ENCODE measurements at places on chromosomes 11 and 22.
A peak's percentile ranks its signal among the peaks of the same experiment; 100 is the strongest.

DNA sequence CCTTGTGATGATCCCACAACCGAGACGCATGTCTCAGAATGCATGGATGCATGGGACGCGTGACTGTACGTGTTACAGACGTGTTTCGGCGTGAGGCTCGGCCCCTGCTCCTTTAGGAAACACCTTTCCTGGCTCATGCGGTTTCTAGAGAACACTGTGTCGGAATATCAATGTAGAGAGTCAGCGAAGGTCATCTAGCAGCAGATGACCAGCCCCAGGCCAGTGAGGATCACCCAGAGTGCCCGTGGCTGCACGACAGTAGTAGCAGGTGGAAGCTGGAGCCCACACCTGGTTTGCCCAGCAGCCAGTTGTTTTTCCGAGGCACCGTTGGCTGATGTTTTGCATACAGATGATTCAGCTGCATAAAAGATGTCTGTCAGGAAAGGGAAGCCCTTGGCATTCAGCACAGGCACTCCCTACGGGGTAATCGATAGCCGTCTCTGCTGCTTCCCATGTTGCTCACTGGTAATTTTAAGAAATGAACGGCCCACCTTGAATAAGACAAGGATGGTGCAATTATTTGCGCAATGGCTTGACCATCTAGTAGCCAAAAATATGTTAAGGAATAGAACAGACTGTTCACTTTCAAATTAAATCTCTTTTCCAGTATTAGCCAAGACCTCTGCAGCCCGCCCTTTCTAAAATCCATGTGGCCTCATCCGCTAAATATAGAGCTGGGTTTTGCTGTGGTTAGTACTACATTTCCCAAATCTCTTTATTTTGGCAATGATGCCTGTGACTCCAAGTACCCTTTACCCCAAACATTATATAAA, 1.1 kb upstream of the CLTCL1 start:
- H3K4me1 ChIP-seq, result peaks cover 12% of the 10 kb centered on the region
- DNase-seq, result no peak
- H3K4me3 ChIP-seq, result peak overlapping the region; percentile 55

DNA sequence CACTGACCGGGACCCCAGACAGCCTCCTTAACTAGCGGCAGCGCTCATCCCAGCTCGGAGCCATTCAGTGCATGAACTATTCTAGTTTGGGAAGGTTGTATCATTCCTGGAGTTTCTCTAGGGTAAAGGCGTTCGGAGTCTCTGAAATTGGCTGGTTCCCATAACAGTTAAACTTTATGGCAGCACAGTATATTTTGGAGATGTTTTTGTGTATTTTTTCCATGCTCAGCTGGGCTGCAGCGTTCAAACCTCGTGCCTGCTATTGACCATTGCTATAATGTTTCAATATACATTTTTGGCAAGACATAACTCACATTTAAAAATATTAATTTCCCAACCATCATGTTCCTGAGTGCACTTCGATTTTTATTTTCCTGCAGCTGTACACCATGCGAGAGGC, 169.7 kb downstream of the ST3GAL4 start:
- no peaks in the 10 kb centered on the region for H3K27me3 ChIP-seq
- DNase-seq, result no peak
- no peak overlapping the region for H3K4me3 ChIP-seq
- no peaks in the 10 kb centered on the region for H3K4me1 ChIP-seq

DNA sequence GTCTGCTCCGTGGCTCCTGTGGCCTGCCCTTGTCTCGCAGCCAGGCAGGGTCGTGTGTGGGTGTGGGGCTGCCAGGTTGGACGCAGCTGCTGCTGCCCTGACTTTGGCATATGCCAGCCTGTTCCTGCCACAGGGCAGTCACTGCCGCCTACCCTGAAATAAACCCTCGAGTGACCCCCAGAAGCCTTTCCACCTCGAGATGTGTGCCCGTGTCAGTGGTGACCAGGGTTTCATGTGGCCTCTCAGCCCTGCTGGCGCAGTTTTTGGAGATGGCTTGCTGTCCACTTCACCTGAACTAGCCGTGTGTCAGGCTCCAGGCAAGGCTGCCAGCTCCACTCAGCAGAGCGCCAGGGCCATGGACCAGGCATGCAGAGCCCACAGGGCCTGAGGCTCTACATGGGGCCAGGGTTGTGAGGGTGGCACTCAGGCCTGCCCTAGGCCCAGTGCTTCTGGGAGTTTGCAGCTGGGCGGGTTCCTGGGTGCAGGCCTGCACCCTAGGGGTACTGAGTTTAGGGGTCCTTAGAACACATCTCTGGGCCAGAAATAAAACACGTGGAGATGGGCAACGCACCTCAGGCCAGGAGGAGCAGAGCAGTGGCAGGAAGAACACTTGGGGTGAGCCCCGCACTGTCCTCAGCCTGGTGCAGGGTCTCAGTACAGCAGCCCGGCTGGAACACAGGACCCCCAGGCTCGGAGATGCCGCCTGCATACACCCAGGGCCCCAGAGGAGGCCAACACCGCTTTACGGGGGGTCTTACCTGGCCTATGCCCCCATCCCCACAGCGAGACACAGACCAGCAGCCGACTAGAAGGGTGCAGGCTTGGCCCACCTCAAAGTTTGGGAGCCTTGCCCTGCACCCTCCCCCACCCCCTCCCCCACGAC, 8.8 kb upstream of the PANX2 start:
- H3K36me3 ChIP-seq, result no peaks in the 10 kb centered on the region
- no peaks in the 10 kb centered on the region for H3K4me1 ChIP-seq
- DNase-seq, result no peak

- H3K4me3 ChIP-seq, result no peak overlapping the region
- no peak for DNase-seq
- no peaks in the 10 kb centered on the region for H3K36me3 ChIP-seq
- no peak overlapping the region for H3K27ac ChIP-seq
- H3K4me1 ChIP-seq, result no peaks in the 10 kb centered on the region
These were observed 841 bp upstream of the TMPRSS13 start for GRCh38 chr11:117929916-117930570.

DNA sequence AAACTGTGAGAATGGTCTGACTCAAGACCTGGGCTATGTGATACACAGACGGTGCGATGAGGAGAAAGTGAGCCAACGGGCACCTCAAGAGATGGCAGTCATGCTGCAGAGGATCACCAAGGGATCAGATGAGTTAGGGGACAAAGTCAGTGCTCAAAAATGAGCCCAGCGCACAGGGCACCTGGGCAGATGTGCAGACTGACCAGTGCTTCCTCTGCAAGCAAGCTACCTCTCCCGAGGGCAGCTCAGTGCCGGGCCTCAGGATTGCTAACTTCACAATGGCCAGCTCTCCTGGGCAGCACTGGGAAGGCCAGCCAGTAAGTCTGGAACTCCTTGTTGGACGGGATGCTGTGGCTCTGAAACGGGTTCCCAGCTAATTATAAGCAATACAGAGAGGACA, 15.3 kb downstream of the HDHD5 start:
- peaks cover 22% of the 10 kb centered on the region for H3K36me3 ChIP-seq
- H3K27me3 ChIP-seq, result no peaks in the 10 kb centered on the region
- no peak overlapping the region for H3K4me3 ChIP-seq
- no peak overlapping the region for H3K27ac ChIP-seq

DNA sequence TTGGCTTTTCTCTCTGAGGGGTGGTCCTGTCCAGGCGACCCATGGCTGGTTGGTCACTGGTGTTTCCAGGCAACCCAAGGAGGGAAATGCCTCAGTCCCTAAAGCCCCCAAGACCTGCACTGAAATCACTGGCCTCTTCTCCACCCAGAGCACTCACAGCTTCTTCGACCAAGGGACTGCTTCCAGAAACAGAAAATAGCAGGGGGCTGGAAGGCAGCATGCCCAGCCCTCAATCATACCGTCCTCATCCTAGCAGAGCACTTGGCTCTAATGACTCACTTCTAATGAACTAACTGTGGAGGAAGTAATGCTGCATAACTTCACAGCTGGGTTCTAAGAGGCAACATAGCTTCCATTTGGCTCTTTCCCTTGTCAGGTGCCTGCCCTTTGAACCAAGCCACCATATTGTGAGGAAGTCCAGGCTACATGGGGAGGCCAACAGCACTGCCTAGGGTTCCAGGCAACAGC, 27.6 kb downstream of the DKK3 start:
- DNase-seq, result no peak
- H3K27me3 ChIP-seq, result no peaks in the 10 kb centered on the region
- no peak overlapping the region for H3K27ac ChIP-seq
- no peak overlapping the region for H3K4me3 ChIP-seq

DNA sequence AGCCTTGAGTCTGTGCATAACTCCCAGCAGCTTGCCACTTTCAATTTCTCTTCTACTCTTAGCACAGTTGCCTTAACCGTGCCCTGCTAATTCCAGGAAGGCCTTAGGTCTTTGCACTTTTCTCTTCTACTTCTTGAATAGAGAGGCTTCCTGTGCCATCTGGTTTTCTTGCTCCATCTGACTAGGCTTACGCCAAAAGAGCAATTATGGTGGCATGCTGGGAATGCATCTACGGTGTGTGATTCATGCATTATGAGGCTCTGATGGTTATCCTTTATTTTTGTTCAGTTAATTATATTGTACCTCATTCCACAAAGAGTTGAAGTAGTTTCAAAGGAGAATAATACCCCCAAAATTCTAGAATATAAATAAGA, 29.4 kb downstream of the SIK2 start:
- no peak overlapping the region for H3K4me3 ChIP-seq
- H3K36me3 ChIP-seq, result no peaks in the 10 kb centered on the region
- H3K27ac ChIP-seq, result no peak overlapping the region

DNA sequence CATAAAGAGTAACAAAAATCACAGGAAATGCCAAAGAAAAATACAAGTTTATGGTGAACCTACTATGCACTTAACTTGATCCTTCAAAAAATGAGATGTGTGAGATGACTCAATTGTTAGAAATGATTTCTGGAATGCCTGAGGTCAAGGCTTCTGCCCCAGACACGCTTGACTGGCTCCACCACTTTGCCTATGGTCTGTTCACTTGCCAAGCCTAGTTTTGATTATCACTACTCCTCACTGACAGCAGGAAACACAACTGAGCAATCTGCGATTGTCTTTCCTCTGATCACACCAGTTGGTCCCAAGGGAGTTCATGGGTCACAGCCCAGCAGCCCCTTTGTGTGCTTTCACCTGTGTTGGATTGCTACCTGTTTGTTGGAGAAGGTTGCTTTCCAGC, 20.6 kb upstream of the PRDM10 start:
- no peak for DNase-seq
- H3K27me3 ChIP-seq, result no peaks in the 10 kb centered on the region
- H3K36me3 ChIP-seq, result no peaks in the 10 kb centered on the region
- H3K4me3 ChIP-seq, result no peak overlapping the region

- H3K27ac ChIP-seq, result no peak overlapping the region
- DNase-seq, result no peak
- H3K4me1 ChIP-seq, result no peaks in the 10 kb centered on the region
- H3K27me3 ChIP-seq, result no peaks in the 10 kb centered on the region
- no peak overlapping the region for H3K4me3 ChIP-seq
These were observed 39.1 kb upstream of the GRK3 start for GRCh38 chr22:25525376-25525775.

GRCh38 chr11:36693139-36693843, 95.3 kb upstream of the RAG2 start:
- no peaks in the 10 kb centered on the region for H3K4me1 ChIP-seq
- H3K27ac ChIP-seq, result no peak overlapping the region
- H3K4me3 ChIP-seq, result no peak overlapping the region
- no peaks in the 10 kb centered on the region for H3K36me3 ChIP-seq

DNA sequence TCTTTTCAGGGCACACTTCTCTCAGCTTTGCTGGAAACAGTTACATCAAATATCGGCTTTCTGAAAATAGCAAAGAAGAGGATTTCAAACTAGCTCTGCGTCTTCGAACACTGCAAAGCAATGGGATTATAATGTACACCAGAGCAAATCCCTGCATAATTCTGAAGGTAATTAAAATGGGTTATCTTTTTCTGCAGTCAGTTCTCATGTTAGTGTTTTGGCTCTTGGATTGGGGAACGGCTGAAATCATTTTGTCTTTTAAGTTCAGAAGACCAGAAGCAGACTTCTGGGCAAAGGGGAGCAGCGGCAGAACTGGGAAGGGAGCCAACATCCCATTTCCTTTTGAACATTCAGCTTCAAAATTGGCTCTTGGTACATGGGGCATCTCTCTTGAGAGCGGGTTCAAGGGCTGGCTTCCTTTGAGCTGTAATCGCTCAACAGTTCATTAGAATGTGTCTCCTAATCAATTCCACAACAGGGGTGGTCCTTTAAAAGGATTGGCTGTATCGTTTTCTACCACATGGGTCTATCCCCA, 110.2 kb upstream of the MTNR1B start:
- H3K27ac ChIP-seq, result no peak overlapping the region
- no peaks in the 10 kb centered on the region for H3K4me1 ChIP-seq
- H3K27me3 ChIP-seq, result no peaks in the 10 kb centered on the region

GRCh38 chr22:36586271-36586670, 57.3 kb upstream of the EIF3D start:
- no peak for DNase-seq
- H3K4me3 ChIP-seq, result no peak overlapping the region
- H3K4me1 ChIP-seq, result no peaks in the 10 kb centered on the region
- H3K36me3 ChIP-seq, result no peaks in the 10 kb centered on the region

- H3K4me1 ChIP-seq, result peaks cover 5% of the 10 kb centered on the region
- no peak overlapping the region for H3K27ac ChIP-seq
- no peaks in the 10 kb centered on the region for H3K36me3 ChIP-seq
- no peak overlapping the region for H3K4me3 ChIP-seq
These were observed 58.3 kb downstream of the PRDM11 start for GRCh38 chr11:45204761-45205160.

DNA sequence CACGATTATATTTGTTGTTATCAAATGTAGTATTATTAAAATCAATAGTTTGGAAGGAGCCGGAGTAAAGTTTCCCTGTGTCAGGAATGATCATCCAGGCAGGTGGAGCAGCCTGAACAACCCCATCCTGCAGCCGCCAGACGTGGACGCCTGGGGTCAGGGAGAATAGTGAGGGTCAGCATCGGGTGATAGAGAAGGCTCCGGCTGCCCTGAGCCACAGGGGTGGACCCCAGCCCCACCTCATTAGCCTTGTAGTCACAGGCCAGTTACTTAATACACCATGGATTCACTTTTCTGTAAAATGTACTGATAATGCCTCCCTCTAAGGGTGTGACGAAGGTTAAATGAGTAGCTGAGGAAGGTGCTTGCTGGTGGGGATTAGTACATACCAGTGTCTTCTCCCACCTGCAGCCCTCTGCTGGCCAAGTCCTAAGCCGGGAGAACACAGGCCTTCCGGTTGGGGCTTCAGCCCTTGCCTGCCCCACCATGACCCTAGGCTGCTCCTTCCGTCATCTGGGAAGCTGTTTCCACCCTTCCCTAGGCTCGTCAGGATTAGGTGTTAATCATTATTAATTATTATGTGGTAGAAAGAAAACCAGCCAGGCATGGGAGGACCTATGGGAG, 14.9 kb downstream of the TMEM121B start:
- no peak overlapping the region for H3K27ac ChIP-seq
- H3K27me3 ChIP-seq, result no peaks in the 10 kb centered on the region
- no peak for DNase-seq
- H3K4me3 ChIP-seq, result no peak overlapping the region
- peaks cover 11% of the 10 kb centered on the region for H3K36me3 ChIP-seq

DNA sequence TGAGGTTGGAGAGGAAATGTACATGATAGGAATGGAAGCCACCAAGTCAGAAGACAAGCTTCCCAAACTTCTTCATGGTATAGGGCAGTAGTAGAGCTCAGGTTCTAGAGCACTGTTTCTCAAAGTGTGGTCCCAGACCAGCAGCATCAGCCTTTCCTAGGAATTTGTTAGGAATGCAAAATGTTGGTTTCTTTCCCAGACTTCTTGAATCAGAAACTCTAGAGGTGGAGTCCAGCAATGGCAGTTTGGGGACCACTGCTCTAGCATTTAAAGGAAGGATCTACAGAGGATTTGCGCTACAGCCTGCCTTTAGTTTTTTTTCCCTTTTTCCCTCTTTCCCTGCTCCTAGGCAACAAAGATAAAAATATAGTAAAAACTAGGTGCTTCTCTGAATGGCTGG, 17.0 kb upstream of the MMP12 start:
- no peaks in the 10 kb centered on the region for H3K27me3 ChIP-seq
- no peak overlapping the region for H3K4me3 ChIP-seq
- no peaks in the 10 kb centered on the region for H3K4me1 ChIP-seq
- DNase-seq, result no peak
- no peaks in the 10 kb centered on the region for H3K36me3 ChIP-seq
- no peak overlapping the region for H3K27ac ChIP-seq

Data from H1 (cell line).